Astrocyte of the hippocampus (primary cell): ENCODE measurements at places on chromosomes 16 and 17.

DNA sequence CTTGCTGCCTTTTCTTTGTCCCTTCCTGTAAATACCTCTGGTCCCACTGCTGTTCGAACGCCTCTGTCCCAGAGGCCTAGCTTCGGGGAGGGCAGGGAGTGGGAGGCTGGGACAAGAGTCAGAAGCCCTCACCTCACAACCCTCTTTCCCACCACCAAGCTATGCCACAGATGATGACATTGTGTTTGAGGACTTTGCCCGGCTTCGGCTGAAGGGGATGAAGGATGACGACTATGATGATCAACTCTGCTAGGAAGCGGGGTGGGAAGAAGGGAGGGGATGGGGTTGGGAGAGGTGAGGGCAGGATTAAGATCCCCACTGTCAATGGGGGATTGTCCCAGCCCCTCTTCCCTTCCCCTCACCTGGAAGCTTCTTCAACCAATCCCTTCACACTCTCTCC, 10.4 kb downstream of the ARRB2 start:
- DNase-seq = no peak

DNA sequence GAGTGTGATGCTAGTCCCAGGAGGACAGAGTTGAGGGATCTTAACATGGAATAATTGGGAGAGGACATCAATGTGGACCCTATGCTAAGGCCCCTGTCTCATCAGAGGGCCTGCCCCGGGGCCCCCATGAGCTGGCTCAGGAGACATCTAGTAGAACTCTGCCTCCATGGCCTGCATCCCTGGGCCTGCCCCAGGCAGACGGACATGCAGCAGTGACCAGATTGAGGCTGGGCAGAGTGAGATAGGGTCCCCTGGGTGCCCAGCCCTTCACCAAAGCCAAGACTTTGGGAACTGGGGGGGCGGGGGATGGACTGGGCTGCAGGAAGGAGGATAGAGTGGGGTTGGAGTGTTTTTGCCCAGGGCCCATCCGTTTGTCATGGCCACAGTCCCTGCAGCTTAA, 115.2 kb downstream of the CCDC182 start:
- no peak for DNase-seq

DNA sequence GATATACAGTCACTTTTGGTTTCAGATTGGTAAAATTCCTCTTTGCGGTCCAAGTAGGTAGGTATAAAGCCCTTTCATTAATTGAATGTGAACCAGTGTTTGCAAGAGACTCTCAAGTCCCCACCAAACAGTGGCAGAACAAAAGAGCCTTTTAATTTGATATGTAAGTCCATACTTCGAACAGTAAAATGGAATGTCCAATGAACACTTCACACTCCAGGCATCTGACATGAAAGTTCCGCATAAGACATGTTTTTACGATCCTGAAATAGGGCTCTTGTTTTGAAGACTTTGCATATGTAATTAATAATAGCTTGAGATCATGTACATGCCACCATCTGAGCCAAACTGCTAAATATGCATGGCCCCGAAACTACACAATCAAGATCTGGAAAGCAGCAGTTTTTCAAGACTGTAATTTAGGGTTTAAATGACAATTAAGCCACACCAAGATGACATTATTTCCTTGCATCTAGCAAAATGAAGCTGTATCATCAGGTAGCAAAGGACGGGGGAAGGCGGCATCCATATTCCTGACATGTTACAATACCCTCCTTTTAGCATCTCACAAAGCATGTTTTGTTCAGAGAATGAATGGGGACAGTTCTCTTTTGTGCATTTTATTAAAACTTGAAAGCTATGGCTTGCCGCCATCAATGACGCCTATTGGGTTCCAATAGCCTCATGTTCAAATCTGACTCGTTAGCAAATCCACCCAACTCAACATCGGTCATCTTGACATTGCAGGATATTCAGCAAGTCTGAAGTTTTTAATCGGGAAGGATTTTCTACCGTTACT, 39.4 kb downstream of the LITAF start:
- DNase-seq = no peak

DNA sequence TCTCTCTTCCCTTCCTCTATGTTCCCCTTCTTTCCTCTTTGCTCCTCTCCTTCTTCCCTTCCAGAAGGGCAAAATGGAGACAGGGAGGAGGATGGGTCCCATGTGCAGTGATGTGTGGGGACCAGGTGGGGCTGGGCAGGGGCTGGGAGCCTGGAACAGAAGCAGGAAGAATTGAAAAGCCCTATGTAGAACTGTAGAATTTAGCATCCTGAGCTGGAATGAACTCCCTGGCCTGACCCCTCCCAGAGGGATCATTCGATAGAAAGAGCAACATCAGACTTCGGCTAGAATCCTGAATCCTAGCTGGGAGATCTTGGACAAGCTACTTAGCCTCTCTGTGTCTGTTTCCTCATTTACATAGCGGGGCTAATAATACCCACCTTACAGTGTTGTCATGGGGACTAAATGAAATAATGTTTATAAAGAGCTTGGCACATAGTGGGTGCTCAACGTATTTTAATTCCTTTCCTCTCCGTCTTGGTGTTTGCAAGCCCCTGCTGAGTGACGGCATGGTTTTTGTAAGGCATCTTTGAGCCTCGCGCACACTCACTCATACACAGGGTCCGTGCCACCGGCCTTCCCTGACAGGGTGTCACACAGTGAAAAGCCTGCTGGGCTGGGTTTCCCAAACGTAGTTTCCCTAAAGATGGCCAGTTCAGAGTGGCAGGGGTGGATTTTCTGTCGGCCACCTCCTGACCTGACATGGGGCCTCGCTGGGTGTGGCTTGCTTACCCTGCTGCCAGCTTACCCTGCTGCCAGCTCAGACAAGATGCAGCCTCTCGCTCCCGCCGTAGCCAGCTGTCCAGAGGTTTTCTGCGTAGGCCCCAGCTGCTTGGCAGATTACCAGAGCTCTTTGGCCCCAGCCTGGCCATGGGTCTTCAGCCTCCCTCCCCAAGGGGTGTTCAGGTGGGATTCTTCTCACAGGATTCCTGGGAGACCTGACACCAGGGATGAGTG, 6.1 kb upstream of the ARHGAP23 start:
- no peak for DNase-seq

GRCh38 chr17:47315451-47316266, 8.1 kb upstream of the EFCAB13 start:
- peak; percentile 85 for DNase-seq

DNA sequence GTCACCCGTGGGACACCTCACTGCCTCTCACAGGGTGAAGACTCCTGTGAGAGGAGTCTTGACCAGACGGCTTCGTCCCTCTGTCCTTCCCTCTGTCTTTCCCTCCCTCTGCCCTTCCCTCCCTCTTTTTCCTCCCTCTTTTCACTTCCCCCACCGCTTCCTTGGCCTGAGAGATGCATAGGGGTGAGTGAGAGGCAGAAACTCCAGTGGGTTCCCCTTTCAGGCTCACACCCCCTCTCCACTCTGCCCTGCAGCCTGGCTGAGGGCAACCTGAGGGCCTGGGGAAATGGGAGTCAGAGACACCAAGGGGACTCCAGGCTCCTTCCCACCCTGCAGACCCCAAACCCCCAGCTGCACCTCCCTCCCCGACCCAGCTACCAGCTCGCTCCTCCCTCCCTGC, 14.6 kb upstream of the KRT17 start:
- DNase-seq = no peak

DNA sequence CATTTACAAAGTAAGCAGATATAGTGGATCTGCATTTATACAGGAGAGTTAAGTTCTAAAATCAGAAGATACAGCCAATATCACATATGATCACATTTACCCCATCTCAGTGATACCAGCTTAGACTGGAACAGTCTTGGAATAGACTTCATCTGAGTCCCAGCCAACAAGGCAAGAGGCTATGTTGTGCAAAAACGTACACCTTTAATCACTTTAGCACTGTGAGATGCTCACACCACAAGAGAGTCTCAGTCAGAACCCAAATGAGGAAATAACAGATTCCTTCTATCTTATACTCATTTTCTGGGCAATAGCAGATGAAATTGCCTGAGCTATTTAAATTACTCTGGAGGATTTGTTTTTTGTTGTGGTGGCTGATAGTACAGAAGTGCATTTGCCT, 145.6 kb downstream of the ANKFN1 start:
- no peak for DNase-seq

- peak; percentile 83 for DNase-seq
Observed at GRCh38 chr17:42405963-42406495, 17.0 kb downstream of the CAVIN1 start.

DNA sequence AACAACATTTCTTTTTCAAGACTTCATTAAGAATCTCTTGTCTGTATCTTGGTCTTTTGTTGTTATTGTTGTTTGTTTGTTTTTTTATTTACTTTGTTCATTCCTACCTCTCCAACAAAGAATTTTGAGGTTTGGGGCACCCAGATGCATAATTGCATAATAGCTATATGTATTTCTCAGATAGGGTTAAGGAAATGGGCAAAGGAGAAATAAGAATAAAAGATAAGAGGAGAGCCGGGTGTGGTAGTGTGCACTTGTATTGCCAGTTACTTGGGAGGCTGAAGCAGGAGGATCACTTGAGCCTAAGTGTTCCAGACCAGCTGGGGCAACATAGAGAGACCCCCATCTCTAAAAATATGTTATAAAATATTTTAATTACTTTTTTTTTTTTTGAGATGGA, 30.5 kb downstream of the CDH1 start:
- no peak for DNase-seq

DNA sequence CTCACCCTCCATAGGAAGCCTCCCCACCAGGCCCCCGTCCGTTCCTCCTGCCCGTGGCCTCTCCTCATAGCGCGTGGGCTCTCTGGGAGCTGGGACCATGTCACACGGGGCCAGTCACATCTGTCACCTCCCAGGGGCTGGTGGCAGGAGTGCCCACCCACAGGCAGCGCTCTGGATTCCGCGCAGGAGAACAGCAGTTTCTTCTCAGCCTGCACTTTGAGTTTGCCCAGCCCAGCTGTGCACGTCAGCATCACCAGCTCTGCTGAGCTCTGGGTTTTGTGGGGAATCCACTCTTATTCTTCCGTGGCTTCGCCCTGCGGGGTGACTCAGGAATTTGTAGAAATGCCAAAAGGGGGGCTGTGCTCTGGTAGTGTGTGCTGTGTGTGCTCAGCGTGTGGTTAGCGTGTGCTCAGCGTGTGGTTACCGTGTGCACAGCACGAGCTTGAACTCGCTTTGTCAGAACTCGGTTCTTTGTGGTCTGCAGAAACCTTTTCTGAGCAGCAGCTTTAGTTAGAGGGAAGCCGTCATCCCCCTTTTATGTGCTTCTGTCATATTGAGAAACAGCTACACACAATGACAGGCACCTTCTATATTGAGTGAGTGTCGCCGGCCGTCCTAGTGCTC, 3.2 kb downstream of the ACSF3 start:
- DNase-seq = no peak

DNA sequence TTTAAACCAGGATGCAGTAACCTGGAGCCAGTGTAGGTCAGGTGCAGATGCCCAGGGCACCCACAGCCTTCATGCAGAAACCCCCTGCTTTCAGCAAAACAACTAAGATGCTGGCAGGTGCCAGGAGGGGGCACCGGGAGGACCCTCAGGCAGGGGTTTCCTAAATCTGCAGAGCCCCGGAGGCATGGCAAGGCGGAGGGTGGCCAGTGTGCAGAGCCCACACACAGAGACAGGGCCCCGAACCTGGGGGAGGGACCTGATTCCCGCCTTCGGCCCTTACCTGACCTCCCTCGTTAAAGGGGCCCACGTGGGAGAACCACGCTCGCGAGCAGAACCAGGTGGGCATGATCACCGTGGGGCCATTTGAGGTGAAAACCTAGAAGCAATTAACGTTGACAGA, 114.0 kb upstream of the METRNL start:
- DNase-seq = no peak

- no peak for DNase-seq
Observed at GRCh38 chr17:27873746-27874145, 19.4 kb downstream of the LYRM9 start.

GRCh38 chr17:44255915-44256314, 12.0 kb downstream of the SLC4A1 start:
- no peak for DNase-seq

GRCh38 chr17:48429638-48430586, at the start of gene SKAP1:
Gene SKAP1 (minus strand): TSS chr17:48430214.
- no peak for DNase-seq

GRCh38 chr16:78796221-78796866, 696.9 kb downstream of the WWOX start:
- DNase-seq = peak; percentile 37

DNA sequence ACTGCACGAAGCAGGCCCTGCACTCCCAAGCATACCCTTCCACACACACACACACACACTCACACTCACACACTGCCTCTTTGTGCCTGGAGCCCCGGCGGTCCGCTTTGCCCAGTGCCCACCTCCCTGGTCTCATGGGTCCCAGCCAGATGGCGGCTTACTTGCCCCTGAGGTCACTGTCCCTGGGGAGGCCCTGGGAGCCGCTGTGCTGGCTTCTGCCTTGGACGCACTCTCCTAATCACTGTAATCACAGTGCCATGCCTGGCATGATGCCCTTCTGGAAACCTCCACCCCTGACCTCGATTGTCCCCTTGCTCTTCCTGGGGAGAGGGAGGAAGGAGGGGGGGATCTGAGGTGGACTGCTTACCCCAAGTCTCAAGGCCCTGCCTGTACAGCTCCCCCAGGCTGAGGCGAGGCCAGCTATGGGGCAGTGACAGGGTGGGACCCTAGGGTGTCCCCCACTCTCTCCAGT, 36.0 kb downstream of the ARHGAP23 start:
- DNase-seq = no peak

- no peak for DNase-seq
Observed at GRCh38 chr16:77868478-77868877, 80.1 kb downstream of the VAT1L start.

DNA sequence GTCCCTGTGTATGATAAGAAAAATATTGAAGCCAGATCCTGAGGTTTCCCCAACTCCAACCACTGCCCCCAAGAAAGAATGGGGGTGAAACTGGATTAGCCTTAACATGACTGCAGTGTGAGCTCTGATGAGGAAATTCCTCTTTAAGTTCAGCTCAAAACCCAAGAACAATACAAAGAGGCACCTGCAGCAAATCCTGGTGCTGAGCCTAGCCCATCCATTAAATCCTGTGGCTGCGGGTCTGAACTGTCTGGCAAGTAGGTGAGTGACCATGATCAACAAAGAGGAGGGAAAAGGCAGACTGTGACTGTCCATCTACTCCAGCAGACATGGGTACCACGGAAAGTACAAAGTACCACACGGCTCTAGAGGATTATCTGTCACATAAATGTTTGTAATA, 64.2 kb downstream of the CREBBP start:
- no peak for DNase-seq
